ENCODE measurements at places on chromosomes 5 and 9.

- DNase-seq, result no peak
These were observed 151.1 kb upstream of the SMIM23 start for GRCh38 chr5:171634511-171634910.

DNA sequence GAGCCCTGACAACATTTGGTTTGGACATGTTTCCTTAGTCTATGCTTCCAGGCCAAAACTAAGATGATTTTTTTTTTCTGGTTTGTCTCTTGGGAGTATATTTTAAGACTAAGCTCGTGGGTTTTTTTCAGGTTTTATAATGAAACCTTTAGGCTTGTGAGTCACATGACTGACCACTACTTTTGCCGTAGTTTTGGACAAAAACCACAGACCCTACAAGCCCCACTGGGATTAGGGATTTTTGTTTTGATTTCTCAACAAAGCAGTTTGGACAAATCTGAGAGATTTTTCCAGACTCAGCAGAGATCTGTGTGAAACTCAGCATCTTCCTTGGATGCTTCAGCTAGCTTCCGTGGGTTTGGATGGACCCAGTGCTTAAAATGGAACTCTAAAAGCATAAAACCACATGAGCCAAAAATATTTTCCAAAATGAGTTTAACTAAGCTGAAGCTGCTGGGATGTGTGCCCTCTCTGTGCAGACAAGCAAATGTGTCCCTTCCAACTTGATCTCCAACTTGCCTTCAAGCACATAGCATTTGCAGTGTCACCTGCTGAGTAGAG is 70.3 kb upstream of the SMIM15 start:
- no peak for DNase-seq

DNA sequence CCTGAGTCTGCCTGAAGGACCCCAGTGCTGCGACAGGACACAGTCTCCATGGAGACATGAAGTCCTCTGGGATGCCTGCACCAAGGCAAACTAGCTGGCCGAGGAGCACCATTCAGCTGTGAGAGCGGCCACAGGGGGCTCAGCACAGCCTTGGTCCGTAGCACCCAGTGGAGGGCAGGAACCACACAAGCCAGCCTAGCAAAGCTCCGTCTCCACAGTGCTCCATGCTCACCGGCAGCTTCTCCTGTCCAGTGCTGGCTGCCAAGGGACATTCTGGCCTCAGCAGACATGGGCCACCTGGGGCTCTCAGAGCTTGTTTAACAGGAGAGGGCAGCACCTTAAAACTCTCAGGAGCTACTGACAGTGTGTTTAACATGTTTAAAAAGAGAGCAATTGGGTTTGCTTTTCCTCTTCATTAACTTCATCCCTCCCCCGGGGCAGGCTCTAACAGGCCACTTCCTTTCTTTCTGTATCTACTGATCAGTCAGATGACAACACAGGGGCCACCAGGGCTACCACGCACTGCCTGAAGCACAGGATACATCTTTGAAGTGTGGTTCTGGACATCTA is 57.0 kb downstream of the SECISBP2 start:
- no peak for DNase-seq

DNA sequence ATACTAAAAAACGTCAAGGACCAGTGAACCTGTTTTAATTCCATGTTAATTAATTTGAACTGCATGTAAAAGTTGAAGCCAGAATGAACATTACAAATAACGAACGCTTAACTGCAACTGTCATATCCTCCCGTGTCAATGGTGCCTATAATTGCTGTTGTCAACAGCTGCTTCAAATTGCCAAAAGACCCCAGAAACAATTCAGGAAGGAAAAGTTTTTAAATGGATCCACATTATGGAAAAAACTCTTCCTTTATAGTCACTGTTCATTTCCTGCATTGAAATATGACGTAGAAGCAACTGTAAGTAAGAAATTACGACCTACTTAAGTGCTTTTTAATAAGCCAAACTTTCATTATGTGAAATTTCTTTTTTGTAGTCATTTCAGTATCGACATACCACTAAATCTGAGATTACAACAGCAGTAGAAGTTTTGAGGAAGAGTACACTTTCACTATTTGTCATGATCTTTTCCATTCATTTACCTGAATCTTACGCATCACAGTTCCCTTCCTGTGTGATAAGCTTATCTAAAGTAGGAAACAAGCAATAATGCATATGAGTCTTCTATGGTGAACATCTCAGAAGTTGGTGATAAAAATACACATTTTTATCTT is 37.8 kb downstream of the MEF2C start:
- DNase-seq, result no peak

GRCh38 chr5:67315082-67315989 is 118.7 kb upstream of the CD180 start:
- DNase-seq, result peak; percentile 24

- DNase-seq, result no peak
These were observed 1.7 kb downstream of the DNM1 start for GRCh38 chr9:128204858-128205257.

DNA sequence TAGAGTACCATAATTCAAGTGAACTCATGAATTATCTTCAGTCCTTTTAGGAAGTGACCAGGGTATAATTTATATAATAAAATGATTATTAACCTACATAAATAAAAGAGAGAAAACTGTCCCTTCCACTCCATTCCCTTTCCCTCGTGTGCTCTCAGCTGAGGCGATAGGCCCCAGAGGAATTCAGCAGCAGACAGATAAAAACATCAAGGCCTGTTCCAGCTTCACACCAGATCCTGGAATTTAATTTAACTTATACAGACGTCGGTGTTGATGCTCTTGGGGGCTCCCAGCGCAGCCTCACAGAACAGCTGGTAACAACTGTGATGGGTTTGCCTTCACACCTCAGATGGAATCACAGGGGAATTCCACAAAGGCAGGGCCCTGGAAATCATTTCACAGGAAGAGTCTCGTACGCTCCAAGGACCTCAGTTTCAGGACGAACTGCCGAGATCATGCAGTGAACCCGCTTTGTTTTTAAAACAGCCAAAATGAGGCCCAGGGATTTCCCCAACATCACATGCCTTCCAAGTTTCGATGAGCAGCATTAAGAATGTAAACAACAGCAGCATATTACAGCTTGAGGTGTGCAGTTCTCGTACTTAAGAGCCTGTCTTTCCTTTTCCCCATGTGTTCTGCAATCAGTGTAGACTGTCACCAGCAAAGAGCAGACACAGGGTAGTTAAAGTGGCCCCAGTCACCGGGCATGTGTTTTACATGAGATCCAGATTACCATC is 73.6 kb upstream of the ALDH1B1 start:
- no peak for DNase-seq

- no peak for DNase-seq
These were observed 1063.9 kb downstream of the CDH9 start for GRCh38 chr5:25974451-25974850.

DNA sequence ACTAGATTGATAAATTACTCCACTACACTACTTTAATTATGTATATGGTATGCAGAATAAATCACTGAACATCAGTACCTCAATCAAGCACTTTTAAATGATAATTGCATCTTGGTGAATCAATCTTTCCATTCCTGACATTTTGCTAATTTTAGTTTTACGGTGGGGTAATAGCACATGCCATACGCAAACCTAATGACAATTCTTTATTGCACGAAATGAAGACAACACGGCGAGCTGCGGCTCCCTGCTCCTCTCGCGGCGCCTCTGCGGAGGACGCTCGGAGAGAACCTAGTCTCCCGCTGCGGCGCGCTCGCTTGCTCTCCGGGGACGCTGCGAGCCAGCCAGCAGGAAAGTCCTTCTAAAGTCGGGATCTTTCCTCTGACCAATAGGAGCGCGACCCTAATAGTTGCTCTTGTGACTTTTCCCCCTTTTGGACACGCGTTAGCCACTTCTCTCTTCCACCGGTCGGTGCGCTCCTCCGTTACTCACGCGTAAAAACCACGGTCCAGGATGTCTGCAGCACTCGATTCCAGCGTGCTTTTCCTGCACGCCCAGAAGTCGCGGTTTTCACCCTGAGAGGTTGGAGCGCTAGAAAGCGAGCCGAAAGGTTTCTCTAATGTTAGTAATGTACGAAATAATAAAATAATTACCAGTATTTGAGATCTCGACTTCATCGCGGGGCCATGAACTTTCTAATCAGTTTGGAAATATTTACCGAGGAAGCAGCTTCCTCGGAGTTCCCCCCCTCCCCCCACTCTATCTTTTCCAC is 1.0 kb upstream of the MEF2C start:
- no peak for DNase-seq

DNA sequence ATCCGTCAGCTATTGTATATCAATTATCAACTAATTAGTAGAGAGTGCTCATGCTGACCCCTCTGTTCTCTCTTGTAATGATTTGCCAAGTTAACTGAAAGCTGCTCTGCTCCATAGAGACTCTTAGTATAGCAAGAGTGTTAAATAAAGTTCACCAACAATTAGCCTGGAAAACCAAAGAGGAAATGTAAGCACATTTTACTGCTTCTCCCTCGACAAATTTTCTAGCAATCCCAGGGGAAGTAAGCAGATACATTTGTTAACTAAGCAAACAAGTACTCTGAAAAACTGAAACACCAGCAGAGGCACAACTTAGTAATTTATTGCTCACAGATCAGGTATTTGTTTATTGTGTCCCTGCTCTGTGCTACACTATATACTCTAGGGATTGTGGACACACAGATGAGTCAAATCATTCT is 162.2 kb downstream of the GLIS3 start:
- DNase-seq, result no peak

DNA sequence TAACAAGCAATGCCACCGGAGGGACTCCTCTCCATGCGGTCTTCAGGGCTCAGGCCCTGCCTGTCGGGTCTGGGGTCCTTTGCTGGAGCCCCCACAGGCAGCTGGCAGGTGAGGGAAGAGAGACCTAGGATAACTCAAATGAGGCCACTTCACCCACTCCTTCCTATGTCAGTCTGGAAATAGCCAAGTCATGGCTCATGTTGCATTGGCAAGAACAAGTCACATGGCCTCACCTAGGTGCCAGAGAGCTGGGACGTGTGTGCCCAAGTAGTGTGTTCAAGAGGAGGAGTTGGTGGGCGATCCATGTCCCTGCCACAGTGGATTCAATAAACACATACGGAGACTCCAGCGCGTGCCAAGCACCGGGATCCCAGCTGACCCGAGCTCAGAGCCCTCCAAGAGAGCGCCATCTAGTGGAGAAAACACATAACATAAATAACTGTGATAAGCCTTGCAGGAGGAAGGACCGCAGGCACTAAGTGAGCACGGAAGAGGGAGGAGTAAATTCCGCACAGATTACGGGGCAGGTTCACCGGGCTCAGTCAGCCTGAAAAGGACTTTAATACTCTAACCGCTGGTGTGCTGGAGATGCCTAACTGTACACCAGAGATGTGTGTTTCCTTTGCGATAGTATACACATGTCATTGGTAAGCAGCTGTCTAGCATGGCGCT is 580.8 kb downstream of the CCDC171 start:
- no peak for DNase-seq

All from anterior cingulate cortex (tissue), 58 donors.